Cardiac atrium fibroblast (primary cell): ENCODE measurements at places on chromosomes 4 and X. TPM values are rescaled to one million over a fixed set of nuclear protein-coding genes. Genes with fewer than 3 reads are reported as not detected.

FAM133A gene
- total RNA-seq = not detected in 2 replicates

CLTRN gene
- not detected in 2 replicates for total RNA-seq

UGT2B7 gene
- not detected in 2 replicates for total RNA-seq

WDR13 gene
- total RNA-seq = 115 and 118 TPM in 2 replicates

GAGE1 gene
- total RNA-seq = not detected in 2 replicates

PARM1 gene
- 4.3 and 6.0 TPM in 2 replicates for total RNA-seq

ELF4 gene
- total RNA-seq = 7.9 and 9.2 TPM in 2 replicates

STOX2 gene
- under 0.01 and 0.18 TPM in 2 replicates for total RNA-seq

UGT2A2 gene
- not detected in 2 replicates for total RNA-seq

CXCL8 gene
- 343 and 870 TPM in 2 replicates for total RNA-seq

CYBB gene
- 0.36 TPM in 1 of 2 replicates, not detected in the other for total RNA-seq

BEX1 gene
- total RNA-seq = 0.32 and 1.3 TPM in 2 replicates

PRDM5 gene
- 3.8 and 7.6 TPM in 2 replicates for total RNA-seq

SRPK3 gene
- total RNA-seq = 0.72 TPM in 1 of 2 replicates, not detected in the other

GJB1 gene
- total RNA-seq = not detected in 2 replicates

USP46 gene
- total RNA-seq = 7.3 and 9.9 TPM in 2 replicates

RGN gene
- 0.90 and 2.8 TPM in 2 replicates for total RNA-seq

TMPRSS11B gene
- not detected in 2 replicates for total RNA-seq

SPANXA1 gene
- not detected in 2 replicates for total RNA-seq

ADAM29 gene
- total RNA-seq = not detected in 2 replicates

LANCL3 gene
- total RNA-seq = under 0.01 and 1.6 TPM in 2 replicates

ARSJ gene
- total RNA-seq = 31.6 and 37.2 TPM in 2 replicates

AWAT2 gene
- not detected in 2 replicates for total RNA-seq

RAB39B gene
- total RNA-seq = not detected in 2 replicates

GYG2 gene
- total RNA-seq = 5.2 and 16.5 TPM in 2 replicates

DCTD gene
- total RNA-seq = 85.7 and 98.9 TPM in 2 replicates

ADH1B gene
- total RNA-seq = 31.3 and 59.8 TPM in 2 replicates

PNMA3 gene
- 0.32 TPM in 1 of 2 replicates, not detected in the other for total RNA-seq

PHOX2B gene
- not detected in 2 replicates for total RNA-seq

STK32B gene
- 0.36 and 1.3 TPM in 2 replicates for total RNA-seq

MAPK10 gene
- 3.9 and 7.0 TPM in 2 replicates for total RNA-seq

GIMD1 gene
- not detected in 2 replicates for total RNA-seq

RIPPLY1 gene
- not detected in 2 replicates for total RNA-seq

GAB1 gene
- total RNA-seq = 13.4 and 17.0 TPM in 2 replicates

CXorf51B gene
- total RNA-seq = not detected in 2 replicates

IL21 gene
- total RNA-seq = not detected in 2 replicates

CSAG2 gene
- total RNA-seq = not detected in 2 replicates
